ENCODE measurements at places on chromosomes 7 and 10.
A peak's percentile ranks its signal among the peaks of the same experiment; 100 is the strongest.

GRCh38 chr10:6694447-6695140 lies 114.5 kb upstream of the PRKCQ start:
- DNase-seq = no peak

GRCh38 chr10:28429573-28430216 lies 103.2 kb upstream of the WAC start:
- DNase-seq = no peak

GRCh38 chr7:37578350-37578749 lies 105.2 kb upstream of the GPR141 start:
- no peak for DNase-seq

DNA sequence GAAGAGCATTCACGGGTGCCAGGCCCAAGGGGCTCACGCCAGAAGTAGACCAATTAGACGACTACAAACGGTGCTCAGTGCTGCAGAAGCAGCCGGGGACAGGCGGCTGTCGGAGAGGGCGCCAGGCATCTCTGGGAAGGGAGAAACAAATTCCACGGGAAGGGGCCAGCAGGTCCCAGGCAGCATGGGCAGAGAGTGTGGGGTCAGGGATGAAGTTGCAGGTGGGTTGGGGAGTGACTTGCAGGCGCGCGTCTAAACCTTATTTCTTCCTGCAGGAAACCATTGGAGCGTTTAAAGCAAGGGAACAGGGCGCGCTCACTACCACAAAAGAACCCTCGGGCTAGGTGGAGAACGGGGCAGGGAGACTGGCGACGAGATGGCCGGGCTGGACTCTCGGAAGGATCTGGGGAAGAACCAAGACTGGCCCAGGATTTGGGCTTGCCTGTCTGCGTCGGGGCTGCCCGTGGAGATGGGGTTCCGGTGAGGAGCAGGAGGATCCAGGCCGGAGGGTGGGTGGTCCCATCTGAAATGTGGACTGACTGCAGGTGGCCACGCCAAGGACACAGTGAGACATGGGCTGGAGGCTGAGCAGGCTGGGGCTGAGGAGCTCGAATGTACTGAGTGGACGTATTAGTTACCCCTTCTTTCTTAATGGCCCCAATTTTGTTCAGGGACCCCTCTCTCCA lies 116.3 kb upstream of the DIP2C start:
- DNase-seq = no peak

- no peak for DNase-seq
Measured at GRCh38 chr7:32591938-32592337, 96.6 kb downstream of the AVL9 start.

DNA sequence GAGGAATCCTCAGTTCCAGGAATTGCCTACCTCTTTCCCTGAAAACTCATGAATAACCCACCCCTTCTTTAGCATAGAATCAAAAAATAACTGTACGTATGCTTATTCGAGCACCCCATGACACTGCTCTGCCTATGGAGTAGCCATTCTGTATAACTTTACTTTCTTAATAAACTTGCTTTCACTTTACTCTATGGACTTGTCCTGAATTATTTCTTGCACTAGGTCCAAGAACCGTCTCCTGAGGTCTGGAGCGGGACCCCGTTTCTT lies 11.1 kb downstream of the CCL24 start:
- no peak for DNase-seq

DNA sequence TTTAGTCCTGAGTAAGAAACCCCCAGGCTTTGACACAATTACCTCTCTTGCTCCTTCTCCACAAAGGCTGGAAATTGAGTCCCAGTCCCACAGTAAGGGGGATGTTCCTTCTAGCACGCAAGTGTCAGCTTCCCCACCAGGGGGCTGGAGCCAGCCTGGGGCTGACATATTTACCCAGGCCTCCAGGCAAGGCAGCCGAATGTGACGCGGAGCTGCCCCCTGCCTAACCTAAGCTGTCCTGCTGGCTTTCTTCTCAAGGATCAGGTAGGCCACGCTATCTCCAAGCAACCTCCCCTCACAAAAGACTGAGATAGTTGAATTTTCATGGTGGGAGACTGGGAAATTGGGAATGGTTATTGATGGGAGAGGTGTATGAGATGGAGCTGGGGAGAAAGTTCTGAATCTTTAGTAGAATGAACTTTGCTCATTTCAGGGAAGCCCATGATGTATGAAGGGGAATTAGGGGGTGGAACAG lies 19.2 kb upstream of the BMPER start:
- no peak for DNase-seq

GRCh38 chr10:45000752-45001380 lies at the start of gene ZNF22:
TSS of gene ZNF22 (plus strand) at chr10:45000923. CDS start at chr10:45003369, 2,446 bp downstream.
- DNase-seq = peak; percentile 34

Data from stimulated activated CD8-positive, alpha-beta memory T cell treated with anti-CD3 and anti-CD28 coated beads, Interleukin-4, amount 100 ng/mL, for 1 hour (primary cell).